ENCODE measurements at places on chromosomes 2 and 18.

GRCh38 chr18:33611525-33612135 lies 33.6 kb downstream of the ASXL3 start:
- no peak for DNase-seq

GRCh38 chr2:133080822-133081221 lies 410.8 kb upstream of the LYPD1 start:
- no peak for DNase-seq

DNA sequence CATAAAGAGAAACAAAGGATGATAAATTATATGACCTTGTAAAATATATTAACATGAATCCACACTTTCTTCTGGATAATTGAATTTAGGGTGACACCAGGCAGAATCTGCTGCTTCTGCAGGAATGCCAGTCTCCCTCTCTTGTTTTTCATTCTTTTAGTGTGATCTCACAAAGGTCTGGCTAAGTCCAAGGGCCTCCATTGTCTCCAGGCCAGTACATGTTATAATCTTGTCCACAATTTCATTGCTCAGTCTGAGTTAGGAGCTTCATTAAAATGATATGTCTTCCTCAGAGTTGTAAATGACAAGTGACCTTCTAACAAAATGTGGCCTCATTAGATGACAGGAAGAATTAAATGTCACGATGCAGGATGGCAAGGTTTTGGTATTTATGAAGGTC lies 110.2 kb downstream of the APOB start:
- no peak for DNase-seq

GRCh38 chr2:136407117-136407951 lies 289.4 kb upstream of the CXCR4 start:
- DNase-seq = no peak

- DNase-seq = no peak
Measured at GRCh38 chr2:48210189-48210588, 303.9 kb upstream of the FBXO11 start.

DNA sequence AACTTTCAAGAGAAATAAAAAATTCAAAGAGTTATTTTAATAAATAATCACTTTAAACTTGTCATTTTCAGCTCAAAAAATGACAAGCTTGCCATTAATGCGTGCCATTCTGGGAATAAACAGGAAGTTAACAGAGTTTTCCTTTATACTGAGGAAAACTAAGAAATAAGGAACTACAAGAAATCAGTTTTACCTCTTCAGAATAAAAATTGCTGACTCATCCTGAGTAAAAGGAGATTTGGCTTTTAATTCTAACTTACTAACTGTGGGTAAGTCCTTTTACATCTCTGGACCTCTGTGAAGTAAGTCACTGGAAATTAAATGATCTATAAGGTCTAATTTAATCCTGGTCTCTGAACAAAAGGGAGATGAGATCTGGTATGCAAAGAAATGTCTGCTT lies 16.1 kb downstream of the CEBPZ start:
- DNase-seq = no peak

- no peak for DNase-seq
Measured at GRCh38 chr2:222563936-222564335, 92.0 kb downstream of the FARSB start.

GRCh38 chr2:237892984-237893595 lies 33.7 kb downstream of the RAMP1 start:
- DNase-seq = no peak

DNA sequence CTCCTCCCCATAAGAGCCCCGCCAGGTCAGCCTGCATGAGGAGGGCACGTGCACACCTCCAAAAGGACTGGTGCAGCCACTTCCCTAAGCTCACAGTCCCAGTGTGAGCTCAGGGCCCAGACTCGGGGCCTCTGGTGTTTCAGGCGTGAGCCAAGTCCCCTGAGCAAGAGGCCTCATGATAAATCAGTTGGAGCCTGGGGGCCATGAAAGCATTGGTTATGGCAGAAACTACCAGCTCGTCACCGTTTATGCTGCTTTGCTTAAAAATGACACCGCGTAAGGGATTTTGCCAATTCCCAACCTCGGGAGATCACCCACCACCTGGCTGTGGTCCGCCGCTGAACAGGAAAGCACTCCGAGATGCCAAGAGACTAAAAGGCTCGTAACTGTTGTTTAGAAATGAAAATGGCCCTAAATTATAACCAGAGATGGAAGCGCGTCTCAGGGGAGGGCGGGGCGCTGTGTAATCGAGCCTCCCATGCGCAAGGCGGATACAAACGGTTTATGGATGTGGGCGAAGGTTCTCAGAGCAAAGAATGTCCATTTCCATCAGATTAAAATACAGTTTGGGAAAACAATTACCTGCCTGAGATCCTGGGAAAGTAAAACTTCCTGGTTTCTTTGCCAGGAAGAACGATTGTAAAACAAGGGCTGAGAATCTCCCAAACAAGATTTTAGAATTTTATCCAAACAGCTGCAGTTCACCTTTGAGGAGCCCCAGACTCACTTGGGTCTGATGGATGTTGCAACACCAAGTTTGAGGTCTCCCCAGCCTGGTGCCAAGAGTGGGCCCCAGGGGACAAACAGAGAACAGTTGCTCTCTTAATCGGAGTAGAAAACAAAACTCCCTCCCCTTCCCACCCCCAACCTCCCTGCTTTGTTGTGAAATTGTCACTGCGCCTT lies 141.4 kb downstream of the BCL2 start:
- DNase-seq = peak; percentile 41
